Fibroblast of skin of left quadriceps (primary cell): ENCODE measurements at places on chromosomes 2 and 18.

GRCh38 chr18:8107426-8107825, 501.8 kb upstream of the RAB12 start:
- no peak for DNase-seq

GRCh38 chr18:65215865-65216466, 534.8 kb upstream of the CDH7 start:
- no peak for DNase-seq

DNA sequence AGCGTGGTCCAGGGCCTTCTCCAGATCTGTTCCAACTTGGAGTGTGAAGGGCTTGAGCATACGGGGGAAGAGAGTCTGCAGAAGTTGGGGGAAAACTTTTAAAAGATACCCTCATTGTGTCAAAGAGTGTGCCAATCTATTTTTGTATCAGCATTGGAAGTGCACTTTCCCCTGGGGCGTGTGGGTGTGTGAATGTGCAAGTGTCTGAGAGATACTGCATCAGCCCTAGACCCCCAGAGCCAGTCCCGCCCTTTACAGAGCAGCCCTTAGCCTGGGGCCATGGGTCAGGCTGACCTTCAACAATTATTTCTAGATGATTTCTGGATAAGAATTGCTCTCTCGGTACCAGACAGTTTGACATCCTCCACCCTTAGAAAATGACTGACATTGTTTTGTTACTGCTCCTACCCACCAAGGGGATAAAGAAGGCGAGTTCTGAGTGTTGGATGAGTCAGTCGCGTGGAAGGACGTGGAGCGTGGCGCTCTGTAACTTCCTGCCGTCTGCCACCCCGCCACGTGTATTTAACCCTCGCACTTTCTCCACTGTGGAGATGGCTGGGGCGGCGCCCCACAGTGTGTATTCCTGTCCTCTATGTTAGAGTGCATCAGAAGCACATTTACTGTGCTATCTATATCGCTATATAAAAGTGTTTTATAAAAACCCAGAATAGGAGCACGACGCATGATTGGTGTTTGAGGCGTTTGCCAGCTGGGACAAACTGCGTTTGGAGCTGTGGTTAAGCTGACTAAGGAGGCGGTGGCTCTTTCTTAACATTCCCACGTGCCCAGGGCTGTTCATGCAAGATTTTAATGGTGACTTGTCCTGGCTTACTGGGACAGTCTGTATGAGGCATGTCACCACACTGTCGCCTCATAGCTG, 122.6 kb downstream of the CABLES1 start:
- no peak for DNase-seq

GRCh38 chr2:234788841-234789240, 163.0 kb upstream of the SH3BP4 start:
- no peak for DNase-seq

DNA sequence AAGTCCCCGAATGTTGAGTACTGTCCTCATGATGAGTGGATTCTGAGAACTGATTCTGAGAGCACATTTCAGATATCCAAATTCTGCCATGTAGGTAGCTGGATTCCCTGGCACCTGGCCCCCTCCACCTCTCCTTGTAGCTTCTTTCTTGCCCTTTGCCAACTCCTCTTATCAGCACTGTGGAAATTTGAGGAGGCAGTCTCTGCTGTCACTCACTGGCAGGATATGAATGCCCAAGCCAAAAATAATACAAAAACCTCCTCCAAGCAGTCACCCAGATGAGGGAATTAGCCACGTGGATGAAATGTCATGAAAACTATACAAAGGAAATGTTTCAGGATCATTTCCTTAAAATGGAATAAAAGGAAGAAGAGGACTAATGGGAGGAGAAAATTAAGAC, 276.8 kb downstream of the SETBP1 start:
- no peak for DNase-seq

DNA sequence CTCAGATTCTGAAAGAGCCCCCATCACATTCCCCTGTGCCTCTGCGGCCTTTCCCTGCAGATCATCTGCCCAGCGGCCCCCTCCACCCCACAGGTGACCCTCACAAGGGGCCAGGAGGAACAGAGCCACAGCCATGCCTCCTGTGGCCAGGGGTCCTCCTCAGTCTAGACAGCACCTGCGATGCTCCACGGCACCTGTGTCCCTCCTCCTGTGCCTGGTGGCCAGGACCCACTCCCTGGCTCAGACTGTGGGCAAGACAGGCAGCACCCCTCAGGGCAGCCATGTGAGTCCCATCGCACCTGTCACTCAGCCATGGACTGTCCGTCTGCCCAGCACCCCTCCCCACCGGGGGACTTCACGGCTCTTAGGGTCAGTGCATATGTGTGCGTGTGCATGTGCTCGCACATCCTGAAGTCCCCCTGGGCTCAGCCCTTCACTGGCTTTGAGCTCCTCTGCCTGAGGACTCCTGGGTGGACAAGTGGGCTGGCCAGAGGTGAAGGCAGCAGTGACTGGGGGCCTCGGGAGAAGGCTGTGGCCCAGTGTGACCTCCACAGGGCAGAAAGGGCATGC, 237.7 kb downstream of the ATAD2B start:
- no peak for DNase-seq

- no peak for DNase-seq
These were observed 331.6 kb downstream of the DYSF start for GRCh38 chr2:71784734-71785511.

DNA sequence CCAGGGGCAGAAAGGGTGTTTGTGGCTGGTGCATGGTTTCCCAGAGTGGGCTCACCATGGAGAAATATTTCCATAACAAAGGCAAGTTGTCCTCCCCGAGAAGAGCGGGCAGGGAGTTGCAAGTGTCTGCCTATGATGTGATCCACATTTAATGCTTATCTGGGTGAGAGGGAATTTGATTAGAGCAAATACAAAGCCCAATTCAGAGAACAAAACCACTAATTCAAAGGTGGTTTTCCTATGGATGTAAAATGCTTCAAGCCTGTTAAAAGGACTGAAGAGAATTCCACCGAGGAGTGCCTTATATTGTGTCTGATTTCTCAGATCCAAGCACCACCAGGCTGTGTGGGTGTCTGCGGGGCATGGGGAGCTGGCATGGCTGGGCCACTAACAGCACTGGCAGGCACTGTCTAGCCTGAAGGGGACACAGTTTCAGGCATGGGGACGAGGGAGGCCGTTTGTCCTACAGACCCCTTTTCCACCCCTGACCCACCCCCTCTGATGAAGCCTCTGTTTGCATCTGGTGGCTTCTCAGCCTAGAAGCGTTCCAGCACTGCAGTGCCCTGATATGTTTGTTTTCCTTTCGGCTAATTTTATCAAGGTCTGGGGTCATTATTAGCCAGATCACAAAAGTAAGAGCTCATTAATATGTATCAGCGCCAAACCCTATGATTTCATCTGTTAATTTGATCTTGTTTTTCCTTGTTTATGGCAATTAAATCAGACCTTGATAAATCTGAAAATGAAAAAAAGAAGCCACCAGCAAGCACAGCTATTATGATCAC, 357.3 kb downstream of the HRH4 start:
- no peak for DNase-seq
